Ovary (tissue), 10 donors: ENCODE measurements at places on chromosomes 2 and 18.

- DNase-seq, result no peak
These were observed 435.7 kb downstream of the LRRTM4 start for GRCh38 chr2:77086478-77086877.

DNA sequence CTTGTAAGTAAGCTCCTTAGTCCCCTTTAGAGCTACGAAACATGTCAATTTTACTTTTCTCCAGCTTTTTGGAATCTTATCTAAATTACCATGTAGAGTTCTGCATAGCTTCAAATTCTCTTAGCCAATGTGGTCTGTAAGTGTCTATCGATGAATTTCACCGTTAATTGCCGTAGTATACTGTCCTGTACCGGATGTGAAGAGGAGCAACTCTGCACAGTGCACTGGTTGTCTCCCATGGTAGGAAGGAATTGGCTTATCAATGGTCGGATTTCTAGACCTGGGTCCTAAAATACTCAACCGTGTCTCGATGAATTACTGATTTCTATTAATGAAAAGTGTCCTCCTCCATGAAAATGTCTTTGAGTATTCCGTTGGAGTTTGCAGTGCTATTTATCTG lies 1.9 kb downstream of the NOP58 start:
- DNase-seq, result no peak

DNA sequence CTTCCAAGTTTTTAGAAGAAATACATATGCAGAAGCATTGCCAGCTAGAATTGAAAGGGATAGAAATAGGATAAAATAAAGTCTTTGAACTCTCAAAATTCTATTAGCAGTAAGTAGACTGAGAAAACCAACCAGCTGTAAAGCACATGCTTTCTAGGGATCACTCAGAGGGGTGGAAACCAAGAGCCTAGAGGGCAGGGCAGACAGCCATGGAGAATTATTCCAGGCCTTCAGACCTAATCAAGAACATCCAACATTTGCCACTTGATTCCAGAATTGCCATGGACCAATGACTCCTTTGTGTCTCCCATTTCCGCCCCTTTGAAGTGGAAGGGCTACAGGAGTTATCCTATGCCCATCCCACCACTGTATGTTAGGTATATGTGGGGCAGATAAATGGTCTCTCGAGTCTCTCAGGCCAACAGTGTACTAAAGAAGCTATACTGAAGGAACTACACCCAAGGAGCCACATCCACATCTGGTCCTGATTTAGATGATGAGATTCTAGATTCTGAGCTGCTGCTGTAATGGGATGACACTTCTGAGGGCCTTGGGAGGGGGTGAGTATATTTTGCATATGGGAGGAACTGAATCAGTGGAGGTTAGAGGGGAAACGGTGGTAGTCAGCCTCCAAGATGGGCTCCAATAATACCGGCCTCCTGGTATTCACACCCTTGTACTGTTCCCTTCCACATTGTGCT lies 4.0 kb downstream of the FARSB start:
- no peak for DNase-seq

DNA sequence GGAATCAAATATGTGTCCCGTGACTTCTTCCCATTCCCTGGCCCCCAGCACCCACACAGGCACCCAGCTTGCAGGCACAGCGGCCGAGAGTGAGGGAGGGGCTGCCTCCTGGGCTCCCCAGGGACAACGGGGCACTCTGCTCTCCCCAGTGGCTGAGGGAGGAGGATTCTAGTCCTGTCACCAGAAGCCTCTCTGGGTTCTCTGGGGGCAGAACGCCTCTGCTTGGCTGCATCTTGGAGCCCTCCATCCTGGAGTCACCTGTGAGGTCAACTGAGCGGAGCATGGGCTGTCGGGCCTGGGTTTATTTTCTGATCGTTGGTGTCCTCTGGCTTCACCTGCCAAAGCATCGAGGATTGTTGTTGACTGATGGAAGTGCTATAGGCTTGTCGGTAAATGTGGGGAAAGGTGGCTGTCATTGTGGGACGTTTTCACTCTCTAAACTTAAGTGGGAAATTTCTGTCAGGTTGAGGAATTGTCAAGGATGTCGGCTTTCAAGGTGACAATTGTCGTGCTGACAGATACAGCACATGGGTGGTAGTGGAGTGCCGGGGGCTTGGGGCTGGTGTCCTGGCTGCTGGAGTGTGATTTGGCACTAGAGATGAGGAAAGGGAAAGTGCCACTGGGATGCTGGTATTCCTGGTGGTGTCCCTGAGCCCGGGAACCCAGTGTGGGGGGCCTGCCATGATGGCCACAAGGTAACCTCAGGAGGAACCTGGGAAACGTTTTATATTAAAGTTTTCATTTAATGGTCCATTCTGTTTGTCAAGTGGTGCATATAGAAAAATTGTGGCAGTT lies 13.6 kb downstream of the SH3RF3 start:
- no peak for DNase-seq

DNA sequence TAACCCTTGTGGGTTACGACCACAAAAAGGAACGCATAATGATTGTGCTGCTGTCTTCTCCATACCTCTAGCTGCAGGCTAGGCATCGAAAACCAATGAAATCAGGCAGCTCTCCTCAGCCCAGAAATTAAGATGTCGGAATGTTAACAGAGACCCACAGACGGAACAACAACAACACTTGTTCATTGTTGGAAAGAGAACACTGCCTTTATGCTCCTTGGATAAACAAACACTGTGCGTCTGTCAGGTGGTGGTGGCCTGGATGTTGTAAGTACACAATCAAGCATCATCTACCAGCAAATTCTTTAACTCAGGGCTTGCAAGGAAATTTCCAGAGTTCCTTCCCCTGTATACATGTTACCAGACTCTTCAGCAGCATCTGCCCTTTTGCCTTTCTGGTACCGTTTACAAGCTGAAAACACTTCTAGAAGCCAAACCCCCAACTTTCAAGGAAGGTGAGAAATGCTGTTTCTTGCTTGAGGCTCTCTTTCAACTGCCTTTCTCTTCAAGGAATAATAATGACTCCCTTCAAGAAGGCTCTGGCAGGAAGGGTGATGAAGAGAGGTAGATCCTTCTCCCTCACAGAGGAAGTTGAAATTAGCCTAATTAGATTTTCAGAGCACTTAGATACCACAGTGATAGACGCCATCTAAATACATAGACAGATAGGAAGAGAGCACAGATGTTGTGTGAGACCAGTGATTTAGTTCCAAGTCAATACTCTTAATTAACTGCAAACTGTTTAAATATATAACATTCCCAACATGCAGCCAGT lies 332.7 kb downstream of the ZNF521 start:
- DNase-seq, result no peak

- DNase-seq, result no peak
These were observed 8.1 kb upstream of the MTERF4 start for GRCh38 chr2:241110089-241110606.

DNA sequence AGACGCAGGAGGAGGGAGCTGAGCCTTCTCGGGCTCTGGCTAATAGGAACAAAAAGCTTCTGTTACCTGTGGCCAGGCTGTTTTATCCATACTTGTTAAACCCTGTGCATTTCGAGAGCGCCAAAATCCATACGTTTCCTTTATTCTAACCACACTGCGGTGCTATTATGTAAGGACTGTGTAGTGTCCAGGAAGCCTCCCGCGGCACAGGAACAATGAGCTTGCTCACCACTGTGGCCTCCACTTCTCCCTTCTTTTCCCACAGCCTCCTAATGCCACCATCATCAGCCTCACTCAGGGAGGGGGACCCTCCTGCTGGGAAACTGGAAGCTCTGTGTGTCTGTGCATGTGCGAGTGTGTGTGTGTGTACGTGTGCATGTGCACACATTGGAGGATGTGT lies 268.5 kb downstream of the HAUS1 start:
- no peak for DNase-seq

DNA sequence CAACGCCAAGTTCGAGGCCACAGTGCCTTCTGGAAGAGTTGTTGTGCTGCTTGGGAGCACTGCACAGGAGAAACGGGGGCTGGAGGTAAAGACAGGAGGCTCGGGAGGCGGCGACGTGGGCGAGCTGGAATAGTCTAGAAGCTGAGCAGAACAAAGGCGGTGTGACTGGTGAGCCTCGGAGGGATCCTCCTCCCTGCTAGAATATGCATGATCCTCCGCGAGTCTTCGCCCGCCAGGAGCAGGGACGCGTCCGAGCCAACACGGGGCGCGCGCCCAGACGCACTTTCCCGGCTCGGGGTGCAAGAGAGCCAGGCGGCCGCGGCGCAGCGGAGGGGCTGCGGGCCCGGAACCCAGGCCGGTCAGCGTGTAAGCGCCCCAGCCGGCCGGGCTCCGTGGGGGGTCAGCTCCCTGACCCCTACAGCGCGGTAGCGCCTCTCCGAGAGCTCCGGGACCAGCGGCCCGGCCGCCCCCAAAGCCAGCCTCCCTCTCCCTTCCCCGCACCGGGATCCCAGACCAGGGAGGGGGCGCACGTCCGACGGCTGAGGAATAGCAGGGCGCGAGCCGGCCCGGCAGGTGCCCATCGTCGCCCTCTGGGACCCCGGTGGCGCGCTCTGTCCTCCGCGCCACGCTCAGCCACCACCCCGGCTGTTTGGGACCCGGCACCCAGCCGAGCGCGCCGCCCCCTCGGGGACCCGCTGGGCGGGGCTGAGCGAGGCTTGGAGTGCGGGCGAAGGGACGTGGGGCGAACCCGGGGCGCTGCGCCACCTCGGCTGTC lies 62.5 kb downstream of the GNAL start:
- no peak for DNase-seq
